ENCODE measurements at places on chromosomes 7 and 10.
A peak's percentile ranks its signal among the peaks of the same experiment; 100 is the strongest.

DNA sequence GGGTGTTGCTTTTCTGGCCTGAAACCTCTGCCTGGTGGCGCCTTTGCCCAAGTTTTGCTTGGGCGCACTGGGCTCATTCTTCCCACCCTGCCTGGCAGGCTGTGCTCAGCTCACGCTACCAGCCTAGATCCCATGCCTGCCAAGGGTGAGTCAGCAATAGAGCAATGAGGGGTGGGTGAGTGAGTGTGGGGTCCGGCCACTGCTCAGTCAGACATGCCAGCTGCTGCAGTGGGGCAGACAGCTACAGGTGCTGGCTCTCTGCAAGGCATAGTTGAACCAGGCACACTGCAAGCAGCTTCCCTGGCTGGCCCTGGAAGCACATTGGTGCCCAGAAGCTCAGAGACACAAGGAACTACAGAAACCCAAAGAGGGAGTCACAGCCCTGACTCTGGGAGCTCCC is 680.9 kb upstream of the LRRTM3 start:
- no peak for DNase-seq

- no peak for DNase-seq
Observed at GRCh38 chr7:35384761-35385700, 131.1 kb upstream of the TBX20 start.

DNA sequence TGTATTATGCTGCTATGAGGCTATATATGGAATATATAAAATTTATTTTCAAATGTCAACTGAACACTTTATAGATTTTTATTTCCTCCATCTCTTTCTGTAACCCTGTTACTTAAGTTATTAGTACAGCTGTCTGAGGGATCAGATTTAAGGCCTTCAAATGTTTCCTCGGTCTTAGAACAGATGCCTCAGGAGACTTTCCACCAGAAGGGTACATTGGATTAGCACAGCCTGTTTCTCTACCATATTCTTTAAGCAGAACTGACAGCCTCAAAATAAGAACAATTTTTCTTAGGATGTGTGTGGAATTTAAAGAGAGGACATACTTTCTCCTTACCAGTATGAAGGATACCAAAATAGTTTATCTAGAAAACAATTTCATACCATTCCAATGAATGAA is 53.0 kb upstream of the HGF start:
- no peak for DNase-seq

- DNase-seq = no peak
Observed at GRCh38 chr10:128422190-128422589, 296.0 kb upstream of the MKI67 start.

DNA sequence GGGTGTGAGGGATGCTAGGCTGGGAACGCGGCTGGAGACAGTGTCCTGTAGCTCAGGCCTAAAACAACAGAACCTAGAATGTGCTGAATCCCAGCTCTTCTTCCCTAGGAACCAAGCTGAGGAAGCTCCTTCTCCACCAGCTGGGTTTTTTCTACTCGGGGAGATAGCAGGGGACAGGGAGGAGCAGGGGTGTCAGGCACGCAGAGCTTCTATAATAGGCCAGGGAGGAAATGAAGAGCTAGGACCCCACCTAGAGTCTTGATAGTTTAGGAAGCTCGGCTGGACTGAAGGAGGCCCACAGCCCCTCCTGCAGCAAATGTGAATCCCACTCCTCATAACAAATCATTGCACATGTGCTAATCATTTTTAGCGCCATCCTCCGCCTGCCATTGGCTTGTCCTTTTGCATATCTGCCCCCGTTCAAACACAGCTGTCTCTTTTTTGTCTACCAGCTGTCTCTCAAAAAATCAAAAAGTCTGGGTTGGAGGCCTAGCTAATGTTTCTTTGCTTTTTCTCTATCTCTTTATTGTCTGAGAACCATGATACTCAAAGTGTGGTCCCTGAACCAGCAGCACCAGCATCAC is 24.1 kb upstream of the FAM180A start:
- peak; percentile 23 for DNase-seq

GRCh38 chr10:75418293-75418692 is 13.1 kb upstream of the LRMDA start:
- no peak for DNase-seq

- DNase-seq = peak; percentile 67
Observed at GRCh38 chr10:71213127-71213621, 804 bp downstream of the UNC5B start.

- DNase-seq = peak; percentile 59
Observed at GRCh38 chr10:61890430-61890829, 11.1 kb upstream of the ARID5B start.

GRCh38 chr10:16195894-16196293 is 240.9 kb upstream of the PTER start:
- no peak for DNase-seq

- no peak for DNase-seq
Observed at GRCh38 chr7:37592366-37592765, 91.2 kb upstream of the GPR141 start.

- DNase-seq = no peak
Observed at GRCh38 chr7:110721395-110721794, 369.5 kb upstream of the LRRN3 start.

- DNase-seq = no peak
Observed at GRCh38 chr10:104608091-104608828, 32.8 kb upstream of the SORCS3 start.

DNA sequence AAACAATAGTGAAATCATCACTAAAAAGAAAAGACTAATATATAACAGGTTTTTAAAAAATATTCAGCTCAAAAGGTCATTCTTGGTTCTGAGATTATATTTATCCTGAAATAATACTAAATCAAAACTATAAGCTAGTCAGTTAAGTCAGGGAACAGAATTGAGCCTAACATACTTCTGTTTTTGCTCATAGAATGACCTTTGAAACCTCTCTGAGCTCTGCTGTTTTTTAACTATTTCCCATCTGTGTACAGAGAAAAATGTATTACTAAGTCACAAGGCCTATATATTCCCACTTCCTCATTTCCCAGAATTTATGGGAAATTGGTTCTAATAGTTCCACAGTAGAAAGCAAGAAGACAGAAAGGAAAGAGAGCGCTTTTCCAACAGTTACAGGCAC is 346.8 kb upstream of the ETV1 start:
- no peak for DNase-seq

- DNase-seq = no peak
Observed at GRCh38 chr7:5283421-5284303, 919 bp downstream of the SLC29A4 start.

- no peak for DNase-seq
Observed at GRCh38 chr7:673681-674453, 52.6 kb upstream of the DNAAF5 start.

- no peak for DNase-seq
Observed at GRCh38 chr10:122085423-122085911, 96.5 kb downstream of the TACC2 start.

- DNase-seq = no peak
Observed at GRCh38 chr7:105996860-105997737, 34.0 kb downstream of the CDHR3 start.

GRCh38 chr10:97336446-97336845 is 1.9 kb upstream of the FRAT2 start:
- DNase-seq = no peak

GRCh38 chr10:64484811-64485330 is 963.7 kb downstream of the REEP3 start:
- DNase-seq = peak; percentile 13

DNA sequence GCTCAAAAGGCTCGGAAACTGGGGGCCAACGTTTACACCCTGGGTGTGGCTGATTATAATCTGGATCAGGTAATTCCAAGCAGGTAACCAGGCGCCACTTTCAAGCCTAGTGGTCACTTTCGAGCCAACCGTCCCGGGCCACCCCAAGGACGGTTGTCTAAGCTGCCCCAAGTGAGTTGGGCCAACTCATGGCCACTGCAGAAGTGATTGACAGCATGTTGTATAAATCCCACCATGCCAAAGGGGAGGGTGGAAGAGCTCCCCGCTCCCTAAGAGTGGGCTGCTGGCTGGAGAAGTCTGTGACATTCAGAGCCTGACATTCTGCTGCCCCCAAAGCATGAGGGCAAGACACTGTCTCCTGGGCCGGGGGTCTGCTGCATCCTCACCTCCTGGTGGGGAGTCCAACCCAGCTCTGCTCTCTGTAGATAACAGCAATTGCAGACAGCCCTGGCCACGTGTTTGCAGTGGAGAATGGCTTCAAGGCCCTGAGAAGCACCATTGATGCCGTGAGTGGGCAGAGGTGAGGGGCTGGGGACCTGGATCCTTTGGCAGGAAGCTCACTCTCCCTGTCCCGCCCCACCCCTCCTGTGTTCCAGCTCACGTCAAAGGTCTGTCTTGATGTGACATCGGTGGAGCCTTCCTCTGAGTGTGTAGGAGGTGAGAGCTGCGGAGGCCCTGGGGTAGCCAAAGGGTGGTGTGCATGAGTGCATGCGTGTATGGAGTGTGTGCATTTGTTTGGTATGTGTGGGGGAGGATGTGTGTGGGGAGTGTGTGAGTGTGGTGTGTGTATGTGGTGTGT is 10.8 kb downstream of the ANTXRL start:
- DNase-seq = no peak

All from fibroblast of skin of right quadriceps (primary cell).